ENCODE measurements at places on chromosomes 3 and 15.

GRCh38 chr3:59963676-59964075 is 913.9 kb upstream of the CFAP20DC start:
- no peak for DNase-seq

GRCh38 chr3:17752436-17752835 is 10.0 kb upstream of the TBC1D5 start:
- no peak for DNase-seq

- DNase-seq = no peak
These were observed 842 bp upstream of the LRIG1 start for GRCh38 chr3:66501483-66502244.

DNA sequence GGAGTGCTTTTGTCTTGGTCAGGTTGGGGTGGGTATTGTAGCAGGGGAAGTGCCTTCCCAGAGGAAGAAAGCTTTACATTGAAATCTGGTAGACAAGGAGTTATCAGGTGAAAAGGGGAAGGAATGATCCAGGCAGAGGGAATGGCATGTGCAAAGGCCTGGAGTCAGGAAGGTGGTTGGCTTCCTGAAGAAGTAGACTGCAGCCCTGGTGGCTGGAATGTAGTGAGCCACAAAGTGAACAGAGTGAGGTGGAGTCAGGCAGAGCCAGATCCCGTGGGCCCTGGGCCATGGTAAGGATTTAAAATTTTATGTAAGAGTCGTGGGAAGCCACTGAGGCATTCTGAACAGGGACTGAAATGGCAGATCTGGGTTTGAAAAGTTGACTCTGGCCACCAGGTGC is 58.3 kb downstream of the RAB11A start:
- no peak for DNase-seq

DNA sequence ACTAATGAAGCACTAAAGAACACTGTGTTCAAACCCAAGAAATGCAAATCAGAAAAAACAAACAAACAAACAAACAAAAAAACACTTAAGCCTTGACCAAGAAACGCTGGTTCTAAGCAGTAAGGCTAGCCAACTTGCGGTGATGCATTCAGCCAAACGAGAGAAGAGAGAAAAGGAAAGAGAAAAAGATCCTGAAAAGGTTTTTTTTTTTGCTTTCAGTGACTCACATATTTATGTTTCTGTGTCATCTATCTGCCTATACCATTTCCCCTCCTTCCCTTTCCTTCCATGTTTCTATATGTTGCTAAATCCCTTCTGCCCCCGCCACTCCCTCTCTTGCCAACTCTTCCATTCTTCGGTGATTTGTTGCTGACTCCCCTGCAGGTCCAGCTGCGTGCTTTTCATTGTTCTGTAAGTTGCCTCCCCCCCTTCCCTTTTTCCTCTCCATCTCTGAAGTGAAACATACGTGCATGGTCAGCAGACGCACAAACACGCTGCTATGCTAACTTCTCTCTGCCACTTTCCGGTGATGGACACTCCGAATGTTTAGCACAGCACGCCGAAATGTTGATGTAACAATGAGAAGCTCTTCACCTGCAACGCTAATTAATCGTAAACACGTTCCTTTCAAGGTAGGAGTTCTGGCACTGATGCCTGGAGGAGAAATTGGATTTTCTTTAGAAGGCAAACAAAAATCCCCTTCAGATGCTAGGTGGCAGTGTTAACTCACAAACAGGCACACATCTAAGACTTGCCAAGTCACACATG is 154.4 kb downstream of the TUSC7 start:
- no peak for DNase-seq

DNA sequence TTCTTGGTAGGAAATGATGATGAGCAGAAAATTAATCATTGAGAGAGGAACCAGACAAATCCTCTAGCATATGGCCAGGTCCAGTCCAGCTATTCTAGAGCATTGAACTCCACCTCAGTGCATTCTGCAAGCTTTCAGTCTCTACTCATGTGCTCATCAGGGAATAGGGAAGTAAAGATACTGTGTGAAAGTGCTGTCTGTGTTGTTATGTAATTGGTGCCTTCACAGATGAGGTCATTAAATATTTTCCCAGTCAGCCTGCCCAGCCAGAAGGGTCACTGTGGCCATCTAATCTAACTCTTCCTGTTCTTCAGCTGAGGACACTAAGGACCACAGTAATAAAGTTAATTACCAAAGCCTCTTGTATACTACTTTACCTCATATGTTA is 28.2 kb downstream of the C3orf62 start:
- DNase-seq = no peak

GRCh38 chr3:3798631-3799113 is 559 bp upstream of the LRRN1 start:
- DNase-seq = no peak

GRCh38 chr3:185825006-185825638 is at the start of gene IGF2BP2:
IGF2BP2 (minus strand) TSS chr3:185825042; CDS start chr3:185824960, 82 bp downstream.
- peak; percentile 64 for DNase-seq

All from DMS 273 treated with DMSO at 0.1 percent for 48 hours (cell line).